ENCODE measurements at places on chromosomes 7 and 10.

- DNase-seq: no peak
Measured at GRCh38 chr7:123972831-123973230, 47.8 kb downstream of the SPAM1 start.

DNA sequence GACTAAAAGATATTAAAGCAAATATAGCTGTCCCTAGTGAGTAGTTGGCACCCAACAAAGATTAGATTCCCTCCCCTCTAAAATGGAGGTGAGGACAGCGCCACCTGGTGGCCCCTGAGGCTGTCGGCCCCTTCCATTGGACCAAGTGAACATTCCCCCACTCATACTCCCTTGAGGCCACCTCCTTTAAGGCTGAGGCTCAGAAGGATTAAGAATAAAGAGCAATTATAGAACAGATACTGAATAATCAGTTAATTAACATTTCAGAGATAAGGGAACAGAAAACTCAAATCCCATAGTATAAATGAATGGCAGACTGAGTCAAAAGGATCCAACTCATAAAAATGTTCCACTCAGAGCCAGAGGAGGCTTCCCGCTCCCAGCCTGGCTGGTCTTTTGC lies 130.4 kb upstream of the GHITM start:
- no peak for DNase-seq

DNA sequence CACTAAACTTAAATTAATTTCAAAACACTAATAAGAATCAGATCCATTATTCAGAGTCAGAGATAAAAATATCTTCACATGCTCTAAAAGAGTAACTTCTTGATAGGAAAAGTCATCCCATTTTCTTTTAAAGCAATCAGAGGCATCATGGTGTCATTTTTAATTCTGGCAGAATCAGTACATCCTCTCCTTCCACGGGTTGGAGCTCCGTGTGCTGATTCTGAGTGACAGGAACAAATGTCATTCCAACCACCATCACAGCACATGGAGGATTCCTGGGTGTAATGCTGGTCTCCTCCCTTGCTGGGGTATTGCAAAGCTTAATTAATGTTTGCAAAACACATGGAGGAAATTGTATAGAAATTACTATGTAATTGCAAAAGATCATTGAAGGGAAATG lies 114.5 kb upstream of the IMMP2L start:
- no peak for DNase-seq

DNA sequence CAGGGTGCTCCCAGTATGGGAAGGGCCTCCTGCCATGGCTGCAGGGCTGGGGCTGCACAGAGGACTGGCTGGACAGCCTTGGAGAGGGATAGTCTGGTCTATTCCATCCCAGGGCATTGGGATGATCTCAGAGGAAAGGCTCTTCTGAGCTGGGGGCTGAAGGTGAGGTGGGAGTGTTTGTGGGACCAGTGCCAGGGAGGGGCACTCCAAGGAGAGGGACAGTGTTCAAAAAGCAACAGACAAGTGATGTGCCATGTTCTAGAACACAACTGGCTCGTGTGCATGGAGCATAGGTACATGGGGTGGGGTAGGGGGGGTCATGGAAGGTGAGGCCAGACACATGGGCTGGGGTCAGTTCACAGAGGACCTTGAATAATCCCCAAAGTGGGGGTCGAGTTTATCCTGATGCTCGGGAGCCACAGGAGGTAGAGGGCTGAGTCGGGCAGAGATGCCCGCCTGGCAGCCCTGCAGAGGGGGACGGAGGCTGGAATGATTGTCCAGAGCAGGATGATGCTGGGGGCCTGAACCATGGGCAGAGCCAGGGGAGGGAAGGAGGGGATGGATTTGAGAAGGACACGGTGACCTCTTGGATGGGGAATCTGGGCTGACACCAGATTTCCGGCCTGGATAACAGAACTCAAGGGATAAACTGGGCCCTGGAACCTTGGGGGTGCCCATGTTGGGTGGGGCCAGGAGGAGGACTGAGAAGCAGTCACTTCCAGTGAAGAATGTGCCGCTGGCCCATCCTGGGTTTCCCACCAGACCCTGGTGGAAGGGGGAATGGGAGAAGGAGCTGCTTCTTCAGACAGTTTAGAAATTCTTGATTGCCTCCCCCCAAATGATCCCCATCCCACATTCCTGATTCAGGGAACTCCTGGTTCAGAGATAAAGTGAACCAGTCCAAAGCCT lies 50.4 kb downstream of the NEURL1 start:
- DNase-seq: no peak

- no peak for DNase-seq
Measured at GRCh38 chr7:119900996-119901672, 371.8 kb upstream of the KCND2 start.

DNA sequence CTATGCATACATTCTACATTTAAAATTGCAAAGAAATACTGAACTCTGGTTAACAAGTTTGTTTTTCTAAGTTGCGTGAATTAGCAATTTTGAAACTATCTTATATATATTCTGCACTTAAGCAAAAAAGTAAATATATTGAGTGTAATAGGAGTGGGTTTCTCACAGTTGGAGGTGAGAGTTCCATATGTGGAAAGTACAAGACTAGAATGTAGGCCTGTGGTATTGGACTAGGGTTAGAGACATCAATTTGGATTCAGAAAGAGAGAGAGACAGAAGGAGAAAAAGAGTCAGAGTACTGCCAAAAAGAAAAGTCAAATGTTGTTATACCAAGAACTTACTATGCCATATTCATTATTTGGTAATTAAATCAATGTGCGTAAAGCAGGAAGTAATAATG lies 47.3 kb upstream of the ITGB8 start:
- DNase-seq: no peak

- no peak for DNase-seq
Measured at GRCh38 chr10:110540031-110540430, 27.5 kb upstream of the SMC3 start.

- DNase-seq: no peak
Measured at GRCh38 chr10:3142146-3142875, 30.3 kb downstream of the PITRM1 start.

DNA sequence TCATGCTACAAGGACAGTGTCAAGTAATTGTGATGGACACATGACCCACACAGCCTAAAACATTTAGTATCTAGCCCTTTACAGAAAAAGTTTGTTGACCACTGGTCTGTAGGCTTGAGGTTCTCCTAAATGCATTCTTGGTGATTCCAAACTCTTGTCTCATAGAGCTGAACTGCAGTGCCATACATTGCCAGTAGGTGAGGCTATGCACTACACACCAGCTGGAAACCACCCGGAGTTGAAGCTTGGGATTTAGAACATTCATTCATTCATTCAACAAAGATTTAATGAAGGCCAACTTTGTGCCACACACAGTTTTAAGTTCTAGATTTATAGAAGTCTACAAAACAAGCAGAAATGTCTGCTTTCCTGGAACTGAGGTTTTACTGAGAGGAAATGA lies 77.3 kb upstream of the TCF7L2 start:
- DNase-seq: no peak

GRCh38 chr7:106094780-106095179 lies 17.3 kb downstream of the SYPL1 start:
- no peak for DNase-seq

DNA sequence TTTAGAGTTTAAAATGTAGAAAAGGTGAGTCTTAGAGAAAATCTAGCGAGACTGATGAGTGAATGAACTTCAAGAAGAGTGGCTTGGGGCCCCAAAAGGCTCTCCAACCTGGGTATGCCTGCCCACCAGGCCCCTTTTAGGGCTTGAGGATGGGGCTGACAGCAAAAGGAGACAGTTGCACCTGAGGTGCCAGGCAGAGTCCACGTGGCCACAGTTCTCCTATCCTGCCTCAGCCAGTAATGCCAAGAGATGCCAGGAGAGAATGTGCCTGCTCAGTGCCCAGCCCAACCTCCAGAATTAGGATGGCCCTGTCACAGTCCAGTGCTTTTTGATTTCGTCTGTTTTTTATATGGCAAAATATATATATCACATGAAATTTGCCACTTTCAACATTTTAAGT lies 156.5 kb downstream of the SLIT1 start:
- DNase-seq: no peak

DNA sequence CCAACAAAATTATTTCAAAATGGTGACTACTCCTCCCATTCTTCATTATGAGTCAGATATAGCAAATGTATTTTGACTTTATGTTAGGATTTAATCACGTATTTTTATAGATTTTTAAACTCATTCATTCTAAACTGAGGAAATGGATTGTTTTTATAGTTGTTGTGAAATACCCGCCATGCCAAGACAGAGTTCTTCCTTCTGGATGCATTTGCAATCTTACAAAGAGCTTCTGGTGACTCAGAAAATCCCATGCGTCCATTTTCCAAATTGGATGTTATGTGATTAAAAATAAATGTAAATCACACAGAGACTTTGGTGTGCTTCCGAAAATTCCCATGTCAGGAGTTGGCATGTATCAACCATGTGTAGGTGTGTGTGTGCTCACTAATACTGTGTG lies 179.3 kb downstream of the TRIL start:
- DNase-seq: no peak

GRCh38 chr10:78960316-78960800 lies 108.4 kb upstream of the ZMIZ1 start:
- peak; percentile 87 for DNase-seq

DNA sequence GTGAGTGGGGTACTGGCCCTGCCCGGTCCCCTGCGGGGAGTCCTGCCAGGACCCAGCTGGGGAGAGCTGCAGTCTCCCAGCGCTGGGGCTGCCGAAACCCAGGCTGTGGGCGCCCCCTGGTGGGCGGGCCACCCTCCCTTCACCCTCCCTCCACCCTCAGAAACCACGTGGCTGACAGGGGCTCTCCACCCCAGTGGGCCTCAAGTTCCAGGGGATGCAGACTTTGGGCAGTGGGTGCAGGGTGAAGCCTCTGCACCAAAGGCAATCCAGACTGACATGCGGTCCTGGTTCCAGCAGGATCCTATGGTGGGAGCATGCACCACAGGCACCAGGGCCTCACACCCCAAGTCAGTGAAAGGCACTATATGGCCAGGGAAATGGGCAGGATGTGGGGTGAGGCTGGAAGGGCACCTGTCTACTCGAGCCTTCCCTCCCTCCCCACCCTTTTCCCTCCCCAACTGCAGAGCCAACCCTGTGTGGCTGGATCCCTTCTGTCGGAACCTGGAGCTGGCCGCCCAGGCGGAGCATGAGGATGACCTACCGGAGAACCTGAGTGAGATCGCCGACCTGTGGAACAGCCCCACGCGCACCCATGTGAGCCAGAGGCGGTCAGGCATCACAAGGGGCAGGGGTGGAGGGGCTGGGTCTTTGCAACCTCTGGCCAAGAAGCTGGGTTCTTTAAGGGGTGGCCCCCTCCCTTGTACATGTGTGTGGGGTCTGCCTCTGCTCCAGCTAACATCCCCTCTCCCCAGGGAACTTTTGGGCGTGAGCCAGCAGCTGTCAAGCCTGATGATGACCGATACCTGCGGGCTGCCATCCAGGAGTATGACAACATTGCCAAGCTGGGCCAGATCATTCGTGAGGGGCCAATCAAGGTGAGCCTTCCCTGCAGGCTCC lies 38.8 kb downstream of the PSAP start:
- DNase-seq: peak; percentile 76

DNA sequence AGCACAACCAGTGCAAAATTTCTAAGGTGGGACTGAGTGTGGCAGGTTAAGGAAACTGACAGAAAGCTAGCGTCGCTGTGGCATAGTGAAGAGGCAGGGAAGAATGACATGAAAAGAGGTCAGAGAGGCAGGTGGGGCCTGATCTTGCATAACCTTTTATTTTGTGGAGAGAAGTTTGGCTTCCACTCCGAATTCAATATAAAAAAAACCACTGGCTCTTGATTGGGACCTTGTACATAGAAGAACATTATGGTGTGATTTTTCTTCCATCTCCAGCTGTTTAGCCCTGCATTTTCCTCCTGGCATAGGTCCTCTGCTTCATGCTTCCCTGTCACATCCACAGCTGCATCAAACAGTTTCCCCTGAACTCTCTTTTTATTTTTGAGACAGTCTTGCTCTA lies 170.5 kb upstream of the MEOX2 start:
- no peak for DNase-seq

DNA sequence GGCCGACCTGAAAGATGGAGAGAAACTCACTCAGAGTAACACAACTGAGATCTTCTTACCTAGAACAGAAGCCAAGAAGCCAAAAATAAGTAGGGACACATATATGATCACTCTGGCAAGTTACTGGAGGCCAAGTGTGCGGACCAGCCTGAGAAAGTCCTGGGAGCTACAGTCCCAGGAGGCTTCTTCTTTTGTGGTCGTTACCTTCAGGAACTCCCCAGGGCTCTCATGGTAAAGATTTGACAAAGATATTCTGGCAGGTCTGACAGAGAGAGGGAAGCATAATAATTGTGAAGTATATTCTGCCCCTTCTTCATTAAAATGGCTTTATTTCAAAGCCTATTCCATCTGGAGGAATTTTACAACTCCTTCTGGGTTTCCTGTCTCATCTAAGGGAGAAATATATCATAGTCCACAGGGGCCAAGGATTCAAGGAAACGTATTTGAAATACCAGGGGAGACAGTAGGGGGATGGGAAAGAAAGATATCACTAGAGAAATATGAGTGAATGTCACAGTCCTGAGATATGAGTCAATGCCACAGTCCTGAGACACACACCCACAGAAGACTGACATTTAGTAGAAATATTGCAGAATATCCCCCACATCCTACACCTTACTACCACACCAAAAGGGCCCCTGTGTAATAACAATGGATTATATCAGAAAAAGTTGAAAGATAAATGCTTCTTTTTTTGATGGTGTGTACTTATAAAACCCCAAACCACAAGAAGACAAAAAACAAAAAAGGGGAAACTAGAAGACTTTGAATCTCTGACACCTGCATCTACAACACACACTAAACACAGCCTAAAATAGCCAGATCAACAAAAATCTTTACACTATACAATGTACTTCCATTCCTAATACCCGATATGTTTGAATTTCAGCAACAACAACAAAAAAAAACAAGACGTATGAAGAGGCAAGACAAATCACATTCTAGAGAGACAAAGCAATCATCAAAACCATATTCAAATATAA lies 594.2 kb upstream of the NRG3 start:
- no peak for DNase-seq

DNA sequence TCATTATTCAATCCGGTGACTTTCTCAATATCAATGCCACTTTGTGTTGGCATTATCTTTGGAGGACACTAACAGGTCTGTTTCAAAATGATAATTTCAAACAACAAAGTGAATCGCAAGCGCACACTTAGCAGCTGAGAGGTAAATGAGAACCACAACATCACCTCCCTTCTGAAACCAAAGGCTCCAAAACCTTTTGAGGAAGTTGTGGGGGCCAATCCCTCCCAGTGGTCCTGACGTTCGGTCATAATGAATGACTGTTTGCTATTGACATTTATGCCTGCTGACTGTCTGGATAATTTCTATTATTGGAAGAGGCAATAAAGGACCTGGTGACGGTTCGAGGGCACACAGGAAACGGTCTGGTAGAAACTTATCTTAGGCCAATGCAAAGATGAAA lies 1.8 kb downstream of the ADARB2 start:
- no peak for DNase-seq

- DNase-seq: no peak
Measured at GRCh38 chr7:89123871-89124270, 328.3 kb upstream of the TEX47 start.

- DNase-seq: no peak
Measured at GRCh38 chr10:133160826-133161471, 930 bp downstream of the KNDC1 start.

- no peak for DNase-seq
Measured at GRCh38 chr7:93773446-93773845, 117.1 kb downstream of the TFPI2 start.

- DNase-seq: no peak
Measured at GRCh38 chr10:97428572-97428981, 2.6 kb downstream of the PGAM1 start.

- DNase-seq: no peak
Measured at GRCh38 chr10:77253147-77253545, 384.5 kb downstream of the KCNMA1 start.

Data from ovary (tissue), 10 donors.